ENCODE measurements at places on chromosomes 3 and 15. TPM values are rescaled to one million over a fixed set of nuclear protein-coding genes. Genes with fewer than 3 reads are reported as not detected.

CHST14 gene
- total RNA-seq: 8.9 TPM

AHSG gene
- total RNA-seq: 1.8 TPM

CTXN2 gene
- total RNA-seq: not detected

GOLGA8J gene
- total RNA-seq: 0.23 TPM

LAMB2 gene
- total RNA-seq: 97.2 TPM
